Sigmoid colon (tissue), 7 donors: ENCODE measurements at places on chromosomes 7 and 10. TPM values are rescaled to one million over a fixed set of nuclear protein-coding genes. Genes with fewer than 3 reads are reported as not detected.

- H3K36me3 ChIP-seq, result no peaks in the 10 kb centered on the region
- no peaks in the 10 kb centered on the region for H3K27me3 ChIP-seq
- H3K27ac ChIP-seq, result no peak overlapping the region
- H3K4me1 ChIP-seq, result no peaks in the 10 kb centered on the region
Measured at GRCh38 chr10:9508606-9509005, 1454.1 kb downstream of the GATA3 start.

GRCh38 chr7:27299861-27300260 lies 57.3 kb downstream of the EVX1 start:
- no peaks in the 10 kb centered on the region for H3K36me3 ChIP-seq
- H3K27me3 ChIP-seq, result no peaks in the 10 kb centered on the region
- no peak overlapping the region for H3K27ac ChIP-seq
- no peak overlapping the region for H3K4me3 ChIP-seq
- no peaks in the 10 kb centered on the region for H3K4me1 ChIP-seq

- no peaks in the 10 kb centered on the region for H3K27me3 ChIP-seq
- H3K4me3 ChIP-seq, result no peak overlapping the region
- H3K36me3 ChIP-seq, result no peaks in the 10 kb centered on the region
- DNase-seq, result no peak
Measured at GRCh38 chr7:25953859-25954258, 198.1 kb upstream of the NFE2L3 start.

- H3K4me1 ChIP-seq, result peaks cover 5% of the 10 kb centered on the region
- H3K27ac ChIP-seq, result no peak overlapping the region
- H3K27me3 ChIP-seq, result no peaks in the 10 kb centered on the region
- no peak overlapping the region for H3K4me3 ChIP-seq
Measured at GRCh38 chr7:66255534-66256100, 50.5 kb downstream of the TPST1 start.

GRCh38 chr10:30324448-30325110 lies 24.5 kb downstream of the MTPAP start:
- H3K4me3 ChIP-seq, result no peak overlapping the region
- no peak overlapping the region for H3K27ac ChIP-seq
- H3K4me1 ChIP-seq, result peaks cover 15% of the 10 kb centered on the region
- no peak for DNase-seq

ASAH2 gene
- polyA plus RNA-seq, result 4.9 TPM
